GM12864 (cell line): ENCODE measurements at places on chromosomes 2 and 18.

GRCh38 chr2:163859951-163860350 lies 124.1 kb upstream of the FIGN start:
- no peak for DNase-seq

DNA sequence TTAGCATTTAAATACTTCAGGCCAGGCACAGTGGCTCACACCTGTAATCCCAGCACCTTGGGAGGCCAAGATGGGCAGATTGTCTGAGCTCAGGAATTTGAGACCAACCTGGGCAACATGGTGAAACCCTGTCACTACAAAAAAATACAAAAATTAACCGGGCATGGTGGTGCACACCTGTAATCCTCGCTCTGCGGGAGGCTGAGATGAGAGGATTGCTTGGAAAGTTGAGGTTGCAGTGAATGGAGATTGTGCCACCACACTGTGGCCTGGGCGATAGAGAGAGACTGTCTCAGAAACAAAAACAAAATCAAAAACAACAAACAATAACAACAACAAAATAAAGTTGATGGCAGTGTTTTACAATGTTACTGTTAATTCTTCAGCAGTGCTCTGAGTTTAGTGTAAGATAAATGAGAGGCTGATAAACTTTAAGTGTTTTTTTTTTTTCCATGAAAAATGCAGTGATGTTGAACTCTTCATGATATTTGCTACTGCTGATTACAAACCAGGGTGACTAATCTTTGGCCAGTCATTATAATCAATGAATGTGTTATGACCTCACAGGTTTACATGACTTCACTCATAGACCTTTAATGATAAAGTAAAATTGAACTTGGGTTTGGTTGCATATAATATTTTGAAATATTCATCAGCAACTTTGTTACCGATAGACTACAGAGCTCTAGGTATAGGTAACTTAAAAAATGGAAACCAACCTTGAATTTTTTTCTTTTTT lies 2.5 kb downstream of the ITGAV start:
- no peak for DNase-seq

GRCh38 chr2:55530539-55531081 lies 11.1 kb downstream of the CFAP36 start:
- DNase-seq, result no peak

- no peak for DNase-seq
Observed at GRCh38 chr2:165074323-165074722, 119.0 kb upstream of the SLC38A11 start.

DNA sequence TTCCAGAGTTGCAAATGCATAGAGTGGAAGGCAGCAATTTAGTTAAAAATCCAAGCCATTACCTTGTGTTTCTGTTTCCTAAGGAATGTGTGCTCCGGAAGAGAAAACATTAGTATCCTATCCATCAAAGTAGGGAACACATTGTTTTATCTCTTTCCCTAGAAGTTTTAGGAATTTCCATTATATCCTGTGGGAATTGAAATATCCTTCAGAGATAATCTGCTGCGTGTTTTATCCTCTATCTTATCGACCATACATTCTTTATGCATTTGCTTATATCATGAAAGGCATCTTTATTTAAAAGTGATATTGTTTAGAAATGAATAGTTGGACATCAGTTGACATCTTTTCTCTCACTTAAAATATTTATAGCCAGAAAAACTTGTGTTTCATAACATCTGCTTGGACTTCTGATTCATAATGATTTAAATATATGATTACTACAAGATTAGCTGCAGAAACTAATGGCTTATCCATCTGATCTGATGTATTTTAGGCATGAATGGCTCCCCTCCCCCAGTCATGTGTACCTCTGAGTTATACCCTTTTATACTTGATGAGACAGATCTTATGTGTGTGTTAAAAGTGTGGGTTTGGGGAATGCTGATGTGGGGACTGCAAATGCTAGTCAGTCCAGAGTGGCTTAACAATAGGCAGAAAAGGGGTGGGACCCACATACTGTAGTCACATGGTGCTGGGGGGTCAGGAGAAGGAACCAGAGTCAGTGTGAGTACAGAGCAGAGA lies 136.2 kb upstream of the ARHGAP28 start:
- DNase-seq, result no peak

DNA sequence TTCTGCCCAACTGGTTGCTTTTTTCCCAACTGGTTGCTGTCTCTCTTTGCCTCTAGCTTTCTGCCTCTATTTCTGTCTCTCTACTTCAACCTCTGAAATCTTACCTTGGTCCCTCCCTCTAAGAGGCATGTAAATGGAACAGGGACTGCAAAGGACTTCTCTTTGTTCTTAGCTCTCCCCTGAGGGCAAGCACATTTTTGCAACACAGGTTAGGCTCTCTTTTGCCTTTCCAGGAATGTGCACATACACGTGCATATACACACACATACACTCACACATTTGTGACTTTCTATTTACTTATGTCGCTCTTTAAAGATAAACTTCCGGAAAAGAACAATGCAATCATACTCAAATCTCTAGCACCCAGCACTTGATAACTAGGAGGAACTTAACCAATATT lies 262.6 kb upstream of the DDX18 start:
- no peak for DNase-seq

- DNase-seq, result no peak
Observed at GRCh38 chr2:17640406-17640805, 99.9 kb downstream of the VSNL1 start.

- DNase-seq, result no peak
Observed at GRCh38 chr2:6381326-6381725, 484.4 kb downstream of the CMPK2 start.
